Activated CD4-positive, alpha-beta T cell treated with anti-CD3 and anti-CD28 coated beads, Interleukin-2, amount 10 ng/mL, durations not matched to agents 7 days and 5 days (primary cell): ENCODE measurements at places on chromosomes 5 and 9. TPM values are rescaled to one million over a fixed set of nuclear protein-coding genes. Genes with fewer than 3 reads are reported as not detected.

- H3K27ac ChIP-seq, result peak overlapping the region; percentile 85
- no peak for DNase-seq
- peaks cover 36% of the 10 kb centered on the region for H3K4me1 ChIP-seq
- H3K27me3 ChIP-seq, result peaks cover 1% of the 10 kb centered on the region
- H3K36me3 ChIP-seq, result no peaks in the 10 kb centered on the region
Measured at GRCh38 chr9:76651119-76651705, 113.0 kb upstream of the PCA3 start.

DNA sequence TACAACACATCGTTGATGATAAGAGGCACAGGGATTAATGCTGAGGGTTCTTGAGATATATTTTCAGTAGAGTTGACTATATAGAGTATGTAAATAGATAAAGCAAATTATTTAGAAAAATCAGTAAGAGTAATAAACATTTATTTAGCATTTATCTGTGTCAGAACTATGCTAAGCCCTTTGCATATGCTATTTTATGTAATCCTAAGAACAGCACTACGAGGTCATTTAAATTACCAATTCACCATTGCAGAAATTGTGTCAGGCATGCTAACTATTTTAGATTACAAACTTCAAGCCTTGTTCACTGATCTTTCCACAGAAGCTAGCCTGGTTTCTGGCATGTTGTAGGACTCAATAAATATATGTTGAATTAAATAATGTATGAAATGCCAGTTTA, 20.4 kb upstream of the REEP2 start:
- H3K4me1 ChIP-seq, result peaks cover 8% of the 10 kb centered on the region
- no peaks in the 10 kb centered on the region for H3K27me3 ChIP-seq
- no peak for DNase-seq
- H3K27ac ChIP-seq, result no peak overlapping the region
- no peak overlapping the region for H3K4me3 ChIP-seq

- DNase-seq, result no peak
- no peaks in the 10 kb centered on the region for H3K36me3 ChIP-seq
- no peak overlapping the region for H3K27ac ChIP-seq
- H3K27me3 ChIP-seq, result peaks cover 11% of the 10 kb centered on the region
- peaks cover 18% of the 10 kb centered on the region for H3K4me1 ChIP-seq
Measured at GRCh38 chr9:81682797-81683196, 6.5 kb downstream of the TLE1 start.

DNA sequence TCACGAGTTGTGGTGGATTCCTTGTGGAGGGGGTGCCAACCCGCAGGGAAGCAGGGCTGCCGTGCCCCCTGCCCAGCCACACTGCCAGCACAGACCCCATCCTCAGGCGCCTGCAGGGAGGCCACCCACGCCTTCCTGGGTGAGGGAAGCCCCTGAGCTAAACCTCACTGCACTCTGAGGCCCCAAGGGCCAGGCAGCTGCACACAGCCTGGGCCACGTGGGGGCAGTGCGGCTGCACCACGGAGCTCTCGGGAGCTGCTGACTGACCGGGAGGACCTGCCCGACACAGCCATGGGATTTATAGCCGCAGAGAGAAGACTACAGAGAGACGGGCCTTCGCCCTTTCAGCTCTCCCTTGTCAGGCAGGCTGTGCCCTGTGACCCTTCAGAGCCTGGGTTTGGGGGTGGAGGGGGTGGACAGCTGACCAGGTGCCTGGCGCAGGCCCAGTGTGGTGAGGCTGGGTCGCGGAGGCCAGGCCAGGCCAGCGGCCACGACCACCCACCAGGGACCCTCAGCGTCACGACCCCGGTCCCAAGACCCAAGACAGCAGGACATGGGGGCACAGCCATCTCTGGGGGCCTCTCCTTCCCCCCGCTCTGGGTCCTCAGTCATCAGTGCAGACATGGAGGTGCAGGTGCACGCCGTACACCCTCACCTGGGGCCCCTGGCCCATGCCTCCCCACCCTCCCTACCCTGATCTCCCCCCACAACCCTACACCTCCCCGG, 4.3 kb upstream of the AHRR start:
- DNase-seq, result peak; percentile 47
- H3K36me3 ChIP-seq, result peaks cover 5% of the 10 kb centered on the region
- H3K4me1 ChIP-seq, result peaks cover 10% of the 10 kb centered on the region
- peaks cover 13% of the 10 kb centered on the region for H3K27me3 ChIP-seq

DNA sequence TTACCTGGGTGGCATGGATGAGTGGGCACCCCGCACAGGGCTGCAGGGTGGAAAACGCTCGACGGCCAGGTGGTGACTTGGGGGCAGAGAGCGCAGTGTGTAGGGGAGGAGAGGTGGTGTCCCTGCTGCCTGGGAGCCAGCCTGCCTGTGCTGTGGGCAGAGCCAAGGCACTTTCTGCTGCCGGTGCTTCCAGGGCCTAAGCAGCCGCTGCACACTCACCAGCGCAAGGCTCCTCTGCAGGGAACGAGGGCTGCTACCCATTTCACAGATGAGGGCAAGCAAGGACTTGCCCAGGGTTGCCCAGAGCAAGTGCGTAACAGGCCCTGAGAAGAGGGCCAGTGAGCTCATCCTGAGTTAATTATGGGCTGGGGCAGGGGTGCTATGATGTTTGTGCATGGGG, 62.5 kb downstream of the CRB2 start:
- no peak overlapping the region for H3K4me3 ChIP-seq
- no peaks in the 10 kb centered on the region for H3K27me3 ChIP-seq
- H3K4me1 ChIP-seq, result peaks cover 2% of the 10 kb centered on the region
- DNase-seq, result no peak
- no peaks in the 10 kb centered on the region for H3K36me3 ChIP-seq

GRCh38 chr5:149790276-149790675, 60.2 kb downstream of the PPARGC1B start:
- DNase-seq, result no peak
- no peaks in the 10 kb centered on the region for H3K4me1 ChIP-seq
- no peaks in the 10 kb centered on the region for H3K36me3 ChIP-seq
- no peaks in the 10 kb centered on the region for H3K27me3 ChIP-seq
- no peak overlapping the region for H3K4me3 ChIP-seq
- no peak overlapping the region for H3K27ac ChIP-seq

DNA sequence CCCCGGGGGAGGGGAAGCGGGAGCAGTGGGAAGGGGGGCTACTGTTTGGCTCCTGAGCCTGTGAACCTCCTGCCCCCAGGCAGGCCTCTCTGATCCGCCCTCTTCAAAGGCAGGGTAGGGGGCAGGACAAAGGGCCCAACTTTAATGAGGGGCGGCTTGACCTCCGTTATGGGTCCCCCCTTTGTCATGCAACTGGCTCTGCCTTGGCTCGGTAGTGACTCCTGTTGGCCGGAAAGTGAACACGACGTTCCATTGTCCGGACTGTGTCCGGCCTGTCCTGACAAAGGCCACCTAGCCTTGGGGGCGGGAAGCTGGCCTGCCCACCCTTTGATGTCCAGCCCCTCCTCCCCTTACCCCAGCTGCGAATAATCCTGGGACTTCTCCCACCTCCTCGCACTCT, 1.3 kb downstream of the CDX1 start:
- peaks cover 49% of the 10 kb centered on the region for H3K27me3 ChIP-seq
- no peak overlapping the region for H3K4me3 ChIP-seq
- no peaks in the 10 kb centered on the region for H3K4me1 ChIP-seq
- DNase-seq, result no peak

- peaks cover 4% of the 10 kb centered on the region for H3K36me3 ChIP-seq
- peak; percentile 10 for DNase-seq
- peaks cover 29% of the 10 kb centered on the region for H3K4me1 ChIP-seq
- peaks cover 3% of the 10 kb centered on the region for H3K27me3 ChIP-seq
- H3K27ac ChIP-seq, result no peak overlapping the region
- H3K4me3 ChIP-seq, result no peak overlapping the region
Measured at GRCh38 chr9:72586388-72587130, 65.2 kb downstream of the TMC1 start.

DNA sequence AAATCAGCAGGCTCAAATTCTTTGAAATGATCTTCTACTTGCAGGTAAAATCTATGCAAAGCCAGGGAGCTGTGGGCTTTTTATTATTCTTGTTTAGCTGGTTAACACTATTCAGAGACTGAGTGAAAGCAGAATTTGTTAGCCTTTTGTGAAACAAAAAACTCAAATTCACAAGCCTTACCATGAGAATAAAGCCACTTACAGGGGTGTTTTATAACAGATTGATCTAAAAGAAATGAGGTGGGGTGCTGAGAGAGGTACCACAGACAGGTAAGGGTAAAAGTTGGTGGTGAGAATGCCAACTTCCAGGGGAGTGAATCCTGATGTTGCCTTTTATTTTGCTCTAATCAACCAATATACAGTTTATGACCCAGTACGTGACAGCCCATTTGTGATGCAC, 1585.6 kb downstream of the EFNA5 start:
- H3K4me1 ChIP-seq, result no peaks in the 10 kb centered on the region
- H3K4me3 ChIP-seq, result no peak overlapping the region
- no peaks in the 10 kb centered on the region for H3K27me3 ChIP-seq

GRCh38 chr9:104911032-104911607, 16.8 kb downstream of the ABCA1 start:
- no peaks in the 10 kb centered on the region for H3K36me3 ChIP-seq
- DNase-seq, result no peak
- peaks cover 4% of the 10 kb centered on the region for H3K4me1 ChIP-seq
- no peak overlapping the region for H3K27ac ChIP-seq

GRCh38 chr9:92666236-92666635, 3.7 kb downstream of the IPPK start:
- peaks cover 45% of the 10 kb centered on the region for H3K4me1 ChIP-seq
- H3K36me3 ChIP-seq, result peaks cover 6% of the 10 kb centered on the region

DNA sequence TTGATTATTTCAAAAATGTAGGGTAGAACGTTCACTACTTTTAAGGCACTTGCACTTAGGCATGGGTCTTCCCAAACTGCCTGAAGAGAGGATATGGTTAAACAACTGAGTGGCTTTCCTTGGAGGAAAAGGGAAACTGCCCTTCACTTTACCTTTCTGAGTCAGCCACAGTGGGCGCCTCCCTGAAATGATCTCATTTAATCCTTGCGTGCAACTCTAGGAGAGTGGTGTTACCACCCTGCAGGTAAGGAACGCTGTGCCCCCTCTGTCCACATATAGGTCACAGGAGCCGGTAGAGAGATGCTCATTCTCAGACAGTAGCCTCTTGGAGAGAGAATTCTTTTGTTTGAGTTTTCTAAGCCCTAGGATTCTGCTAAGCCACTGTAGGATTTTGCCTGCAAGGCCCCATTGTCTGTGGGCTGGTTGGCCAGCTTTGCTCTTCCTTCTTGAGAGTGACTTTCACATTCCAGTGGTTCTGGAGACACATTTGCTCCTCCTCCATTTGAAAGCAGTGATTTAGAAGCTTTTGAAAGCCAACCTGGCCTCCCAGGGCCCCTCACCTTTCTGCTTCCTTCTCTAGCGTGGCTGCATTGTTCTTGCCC, 110.3 kb upstream of the CTSL start:
- no peaks in the 10 kb centered on the region for H3K36me3 ChIP-seq
- no peak overlapping the region for H3K4me3 ChIP-seq
- H3K4me1 ChIP-seq, result peaks cover 4% of the 10 kb centered on the region
- DNase-seq, result no peak

Gene F12
- total RNA-seq, result 0.60 TPM

Gene CCNI2
- 6.2 TPM for total RNA-seq

Gene PCDHB13
- total RNA-seq, result not detected

Gene SLC34A1
- total RNA-seq, result 0.12 TPM

Gene ZNF883
- 0.42 TPM for total RNA-seq

Gene TXNDC8
- total RNA-seq, result not detected

Gene PGGT1B
- 44.5 TPM for total RNA-seq

Gene NKD2
- total RNA-seq, result 1.8 TPM
